ENCODE measurements at places on chromosomes 5 and 9.

DNA sequence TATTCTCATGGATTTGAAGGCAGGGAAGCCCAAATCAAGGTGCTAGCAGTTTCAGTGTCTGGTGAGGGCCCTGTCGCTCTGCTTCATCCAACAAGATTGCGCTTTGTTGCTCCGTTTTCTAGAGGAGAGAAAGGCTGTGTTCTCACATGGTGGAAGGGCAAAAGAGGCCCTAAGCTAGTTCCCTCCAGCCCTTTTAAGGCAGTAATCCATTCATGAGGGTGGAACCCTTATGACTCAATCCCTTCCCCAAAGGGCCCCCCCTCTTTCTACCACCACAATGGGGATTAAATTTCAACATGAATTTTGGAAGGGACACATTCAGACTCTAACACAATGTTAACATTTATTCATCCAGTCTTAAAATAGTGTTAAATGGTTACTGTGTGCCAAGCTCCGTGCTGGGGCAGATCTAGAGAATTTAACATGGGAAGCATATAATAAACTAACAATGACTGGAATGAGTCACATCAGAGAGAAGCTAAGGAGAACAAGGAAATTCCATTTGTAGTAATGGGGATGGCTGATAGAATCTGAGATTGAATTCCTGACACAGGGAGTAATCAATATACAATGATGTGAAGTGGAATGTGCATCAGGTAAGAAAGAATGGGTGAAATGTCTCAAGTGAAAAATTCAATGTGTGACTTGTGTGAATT, 382.8 kb upstream of the ZNF608 start:
- DNase-seq = no peak

GRCh38 chr9:82332018-82332773, 343.6 kb downstream of the SPATA31D1 start:
- DNase-seq = no peak

DNA sequence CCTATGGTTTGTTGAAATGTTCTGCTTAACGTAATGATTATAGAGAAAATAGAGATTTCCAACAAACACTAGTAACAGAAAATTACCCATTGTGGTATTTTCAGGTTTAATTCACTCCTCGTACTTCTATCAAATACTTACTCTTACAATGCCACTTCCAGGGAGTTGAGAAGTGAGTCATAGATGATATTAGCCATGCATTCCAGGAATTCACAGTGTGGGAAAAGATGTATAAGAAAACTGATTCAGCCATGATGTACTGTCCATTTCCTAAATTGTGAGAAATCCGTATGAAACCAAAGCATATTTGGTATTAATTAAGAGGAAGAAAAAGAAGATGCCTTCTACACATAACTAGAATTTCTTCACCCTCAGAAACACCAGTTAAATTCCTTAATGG, 1854.6 kb upstream of the WWC1 start:
- no peak for DNase-seq

DNA sequence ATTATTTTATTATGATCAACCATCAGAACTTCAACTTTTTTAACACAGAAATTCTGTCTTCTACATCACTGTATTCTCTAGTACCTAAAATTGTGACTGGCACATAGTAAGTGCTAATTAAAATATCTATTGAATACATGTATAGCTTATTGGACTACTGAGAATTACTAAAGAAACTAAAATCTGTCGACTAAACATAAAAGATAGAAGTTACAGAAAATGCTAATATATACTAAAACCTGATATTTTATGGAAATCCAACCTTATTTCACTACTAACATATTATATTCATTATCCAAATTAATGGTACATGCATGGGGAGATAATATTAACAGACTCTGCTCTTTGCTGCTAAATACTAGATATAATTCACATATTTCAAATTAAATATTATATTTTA, 153.6 kb downstream of the DTWD2 start:
- no peak for DNase-seq

DNA sequence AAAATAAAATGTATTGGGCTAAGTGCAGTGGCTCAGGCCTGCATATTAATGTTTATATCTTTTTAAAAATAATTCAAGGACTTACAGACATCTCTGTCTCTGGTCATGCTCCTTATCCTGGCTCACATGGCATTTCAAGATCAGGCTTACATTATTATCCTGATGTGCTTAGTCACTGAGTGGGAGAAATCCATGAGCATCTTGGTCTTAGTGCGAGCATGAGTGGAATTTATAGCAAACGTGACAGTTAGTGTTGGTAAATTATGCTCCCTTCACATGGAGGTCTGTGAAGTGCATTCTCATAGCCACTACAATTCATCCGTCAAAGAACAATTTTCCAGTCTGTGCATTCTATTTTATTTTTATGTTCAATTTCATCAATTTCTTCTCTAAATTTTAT, 237.8 kb upstream of the EDIL3 start:
- no peak for DNase-seq

DNA sequence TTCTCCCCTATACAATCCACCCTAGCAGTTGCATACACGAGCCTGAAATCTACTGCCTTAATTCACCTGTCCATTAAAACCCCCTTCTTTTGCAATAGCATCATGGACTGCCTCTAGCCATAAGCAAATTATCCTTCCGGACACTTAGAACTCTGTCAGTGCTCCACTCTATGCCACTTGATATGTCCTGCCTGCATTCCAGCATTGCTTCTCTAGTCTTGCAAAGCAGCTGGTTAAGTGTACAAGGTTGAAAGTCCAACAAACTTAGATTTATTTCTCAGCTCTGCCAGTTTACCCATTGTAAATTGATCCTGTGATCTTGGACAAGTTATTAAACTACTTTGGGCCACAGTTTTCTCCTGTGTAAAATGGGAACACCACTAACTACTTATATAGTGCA, 197.9 kb downstream of the EPB41L4A start:
- no peak for DNase-seq

GRCh38 chr5:6875376-6875775, 162.1 kb downstream of the TENT4A start:
- DNase-seq = no peak

DNA sequence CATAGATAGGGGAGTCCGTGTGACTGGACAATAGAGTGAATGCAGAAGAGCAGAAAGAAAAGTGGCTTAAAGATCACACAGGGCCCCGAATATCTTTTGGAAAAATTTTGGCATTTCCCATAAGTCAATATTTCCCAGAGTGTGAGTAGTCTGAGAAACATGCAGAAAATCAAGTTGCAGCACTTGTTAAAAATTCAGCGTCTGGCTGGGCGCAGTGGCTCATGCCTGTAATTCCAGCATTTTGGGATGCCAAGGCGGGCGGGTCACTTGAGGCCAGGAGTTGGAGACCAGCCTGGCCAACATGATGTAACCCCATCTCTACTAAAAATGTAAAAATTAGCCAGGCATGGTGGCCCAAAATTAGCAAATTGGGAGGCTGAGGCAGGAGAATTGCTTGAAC, 227.0 kb downstream of the DRD1 start:
- DNase-seq = no peak

DNA sequence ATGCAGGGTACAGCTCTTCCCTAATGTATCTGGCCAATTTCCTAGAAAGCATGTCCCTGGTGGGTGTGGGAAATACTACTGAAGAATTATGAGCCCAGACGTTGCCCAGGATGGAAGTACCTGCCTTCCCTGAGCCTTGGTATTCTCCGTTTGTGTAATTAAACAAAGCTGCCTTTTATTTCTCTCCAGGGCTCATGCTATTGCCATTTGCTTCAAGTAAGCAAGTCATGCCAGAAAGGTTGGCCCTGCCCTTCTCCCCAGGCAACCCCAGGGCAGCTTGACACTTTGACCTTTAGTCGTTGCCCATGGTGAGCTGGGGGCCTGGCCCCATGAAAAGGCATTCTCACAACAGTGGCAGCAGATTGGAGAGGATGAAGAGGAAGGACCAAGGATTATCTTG, 4.4 kb downstream of the COL27A1 start:
- no peak for DNase-seq

DNA sequence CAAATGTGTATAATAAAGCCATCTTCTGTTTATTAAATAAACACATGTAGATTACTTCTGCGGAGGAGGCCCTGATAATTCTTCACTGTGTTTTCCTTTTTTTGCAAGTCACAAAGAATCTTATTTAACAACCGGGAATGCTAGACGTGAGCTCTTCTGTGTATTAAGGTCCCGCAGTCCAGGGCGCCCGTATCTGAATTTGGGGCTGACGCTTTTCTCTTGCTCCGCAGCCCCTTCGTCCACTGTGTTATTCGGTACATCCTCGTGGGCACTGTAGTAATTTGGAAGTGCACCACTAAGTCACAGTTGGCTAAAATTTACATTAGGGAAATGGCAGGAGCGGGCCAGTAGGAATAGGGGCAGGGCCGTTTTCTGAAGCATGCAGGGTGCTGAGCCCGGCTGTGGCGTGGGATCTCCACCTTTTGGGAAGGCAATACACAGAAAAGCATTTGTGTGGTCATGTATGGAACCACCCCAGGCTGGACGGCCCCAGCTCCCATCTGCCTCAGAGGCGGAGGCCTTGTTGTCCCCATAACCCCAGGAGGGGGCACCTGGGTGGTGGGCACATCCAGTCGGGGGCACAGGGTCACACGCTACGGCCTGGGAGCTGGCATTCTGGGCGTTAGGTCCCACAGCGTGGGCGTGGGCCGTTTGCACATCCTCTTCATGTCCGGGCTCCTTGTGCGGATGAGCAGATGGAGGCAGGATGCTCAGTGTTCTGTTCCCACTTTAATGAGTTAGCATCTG, 258.7 kb upstream of the IRX4 start:
- no peak for DNase-seq

GRCh38 chr9:126885131-126885641, 24.7 kb downstream of the ZBTB34 start:
- DNase-seq = no peak

DNA sequence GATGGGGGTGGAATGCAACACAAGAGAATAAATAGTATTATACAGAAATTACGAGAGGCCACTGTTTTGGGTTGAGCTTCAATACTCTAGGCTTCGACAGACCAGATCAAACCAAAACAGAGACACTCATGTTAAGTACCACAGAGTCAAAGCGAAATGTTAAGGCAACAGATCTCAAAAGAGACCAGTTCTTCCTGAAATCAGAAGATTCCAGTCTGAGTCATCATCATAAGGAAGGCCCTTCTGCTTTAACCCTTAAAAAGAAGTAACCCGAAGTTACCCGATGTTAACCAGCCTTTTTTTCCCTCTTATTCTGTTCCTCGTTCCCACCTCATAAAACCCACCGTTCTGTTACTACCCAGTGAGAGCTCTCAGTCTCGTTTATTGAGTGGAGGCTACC, 75.9 kb downstream of the SFXN1 start:
- no peak for DNase-seq

DNA sequence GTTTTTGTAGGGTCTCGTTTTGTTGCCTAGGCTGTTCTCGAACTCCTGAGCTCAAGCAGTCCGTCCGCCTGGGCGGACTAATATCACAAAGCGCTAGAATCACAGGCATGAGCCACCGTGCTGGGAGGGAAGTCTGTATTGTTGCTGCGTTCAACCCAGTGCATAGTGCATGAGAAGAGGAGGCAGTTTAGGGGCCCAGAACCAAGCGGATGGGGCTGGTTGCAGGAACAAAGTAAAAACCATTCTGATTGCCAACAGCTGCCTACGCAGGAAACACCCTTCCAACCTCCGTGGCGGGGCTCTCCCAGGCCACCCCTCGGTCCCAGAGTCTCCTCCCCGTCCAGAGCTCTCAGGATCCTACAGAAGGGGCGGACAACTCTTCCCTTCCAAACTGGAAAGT, 87.1 kb downstream of the ANXA2R start:
- no peak for DNase-seq

- no peak for DNase-seq
These were observed 73.4 kb downstream of the PHF2 start for GRCh38 chr9:93649610-93650261.

DNA sequence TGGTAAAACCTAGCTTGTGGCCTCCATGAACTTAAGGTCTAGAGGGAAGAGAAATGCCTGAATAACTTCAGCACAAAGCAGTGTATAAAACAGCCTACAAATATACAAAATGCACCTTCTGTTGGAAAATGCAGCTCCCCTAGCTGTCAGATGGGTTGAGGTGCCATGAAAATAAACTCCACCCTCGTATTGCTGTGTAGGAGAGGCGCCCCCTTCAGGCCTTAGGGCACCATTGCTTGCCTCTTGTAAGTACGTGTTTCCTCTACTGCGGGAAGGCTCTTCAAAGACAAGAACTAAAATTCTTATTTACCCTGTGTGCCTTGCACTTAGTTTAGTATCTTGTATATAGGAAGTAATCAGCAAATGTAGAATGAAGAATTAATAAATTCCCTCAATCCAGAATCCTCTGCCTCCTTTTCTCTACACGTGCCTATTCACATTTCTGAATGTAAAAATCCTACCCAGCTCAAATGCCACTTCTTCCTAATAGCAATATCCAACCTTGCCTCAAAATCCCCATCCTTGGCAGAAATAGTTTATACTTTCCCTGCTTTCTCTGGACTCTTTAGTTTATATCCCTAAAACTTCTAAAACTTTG, 393.7 kb upstream of the PDE4D start:
- DNase-seq = no peak

DNA sequence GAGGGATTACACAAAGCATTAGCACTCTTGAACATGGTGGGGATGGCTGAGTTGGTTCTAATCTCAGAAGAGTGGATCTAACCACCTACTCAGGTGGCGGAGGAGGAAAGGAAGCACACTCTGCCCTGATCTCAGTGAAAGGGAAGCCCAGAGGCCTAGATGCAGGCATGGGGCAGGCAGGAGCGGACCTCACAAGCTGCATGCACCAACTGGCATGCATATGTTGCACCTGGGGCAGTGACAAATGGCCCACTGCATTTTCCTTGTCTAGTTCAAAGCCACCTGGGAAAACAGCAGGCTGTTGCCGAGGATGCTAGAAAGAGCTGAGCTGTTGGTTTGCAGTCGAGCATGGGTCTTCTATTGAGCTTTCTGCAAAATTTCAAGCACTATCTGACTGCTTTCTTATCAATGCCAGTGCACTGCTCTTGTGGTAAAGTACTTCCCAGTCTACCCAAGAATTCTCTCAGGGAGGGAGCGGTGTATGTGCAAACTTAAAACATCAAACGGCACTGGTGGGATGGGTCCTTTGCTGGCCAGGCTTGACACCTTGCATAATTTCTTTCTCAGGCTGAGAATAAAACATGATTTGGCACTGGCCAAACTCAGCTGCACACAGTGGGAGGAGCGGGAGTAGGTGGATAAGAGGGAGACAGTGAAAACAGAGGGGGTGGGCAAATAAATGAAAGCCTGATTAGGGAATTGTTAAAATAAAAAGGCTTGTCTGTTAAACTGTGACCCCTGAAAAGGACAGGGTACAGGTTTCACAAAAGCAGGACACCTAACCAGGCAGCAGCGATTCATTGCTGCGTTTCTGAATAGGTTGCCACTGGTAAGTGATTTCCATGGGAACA, 108.9 kb downstream of the MARCHF3 start:
- no peak for DNase-seq

- DNase-seq = no peak
These were observed 663.2 kb upstream of the RGMB start for GRCh38 chr5:98110282-98110691.

DNA sequence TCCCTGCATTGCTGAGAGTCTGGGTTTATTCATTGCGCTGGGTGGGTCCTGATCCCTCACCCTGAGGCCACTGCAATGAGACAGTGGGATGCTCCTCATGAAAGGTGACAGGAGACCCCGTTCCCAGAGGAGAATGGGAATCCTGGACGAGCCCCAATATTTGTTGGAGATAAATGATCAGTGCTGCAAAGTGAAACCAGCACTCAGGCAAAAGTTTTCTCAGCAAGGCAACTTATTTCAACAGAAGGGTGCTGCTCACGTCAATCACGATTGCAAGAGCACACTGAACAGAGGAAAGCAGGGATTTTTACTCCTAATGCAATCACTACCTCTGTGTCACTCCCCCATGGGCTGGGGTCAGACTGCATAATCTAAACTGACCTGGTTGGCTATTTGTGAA, 110.2 kb upstream of the MAMDC2 start:
- no peak for DNase-seq

- DNase-seq = no peak
These were observed 8.5 kb downstream of the MTREX start for GRCh38 chr5:55316289-55316688.
